ENCODE measurements at places on chromosomes 13 and 19. TPM values are rescaled to one million over a fixed set of nuclear protein-coding genes. Genes with fewer than 3 reads are reported as not detected.

The LGALS4 gene
- polyA plus RNA-seq: not detected

The CGB5 gene
- polyA plus RNA-seq: 1.3 TPM

The B3GNT8 gene
- polyA plus RNA-seq: 3.1 TPM

The ATP1A3 gene
- 0.34 TPM for polyA plus RNA-seq

The KLK14 gene
- polyA plus RNA-seq: not detected

The LAIR2 gene
- polyA plus RNA-seq: not detected

The XAB2 gene
- 12.2 TPM for polyA plus RNA-seq

The OXGR1 gene
- not detected for polyA plus RNA-seq

The SARS2 gene
- 20.0 TPM for polyA plus RNA-seq

The RASAL3 gene
- not detected for polyA plus RNA-seq

The INSR gene
- polyA plus RNA-seq: 6.2 TPM

The MAP4K1 gene
- polyA plus RNA-seq: 0.63 TPM

The F7 gene
- not detected for polyA plus RNA-seq

The TLE6 gene
- polyA plus RNA-seq: 0.21 TPM

The EFNB2 gene
- 0.05 TPM for polyA plus RNA-seq

The TNFSF13B gene
- 0.40 TPM for polyA plus RNA-seq

The CYP2A6 gene
- polyA plus RNA-seq: not detected

The MCEMP1 gene
- polyA plus RNA-seq: not detected

The NLRP9 gene
- polyA plus RNA-seq: not detected

The LYPD3 gene
- polyA plus RNA-seq: 0.22 TPM

The TUBA3C gene
- not detected for polyA plus RNA-seq

The GRK1 gene
- not detected for polyA plus RNA-seq

The ELF1 gene
- 39.9 TPM for polyA plus RNA-seq

The HIF3A gene
- 0.20 TPM for polyA plus RNA-seq

The TPTE2 gene
- not detected for polyA plus RNA-seq

The ANGPTL8 gene
- polyA plus RNA-seq: not detected

The ARL11 gene
- not detected for polyA plus RNA-seq

The TRPC4 gene
- 6.5 TPM for polyA plus RNA-seq

The PABPC3 gene
- 0.20 TPM for polyA plus RNA-seq

The CLEC17A gene
- polyA plus RNA-seq: not detected
